ENCODE measurements at places on chromosomes 3 and 15.

DNA sequence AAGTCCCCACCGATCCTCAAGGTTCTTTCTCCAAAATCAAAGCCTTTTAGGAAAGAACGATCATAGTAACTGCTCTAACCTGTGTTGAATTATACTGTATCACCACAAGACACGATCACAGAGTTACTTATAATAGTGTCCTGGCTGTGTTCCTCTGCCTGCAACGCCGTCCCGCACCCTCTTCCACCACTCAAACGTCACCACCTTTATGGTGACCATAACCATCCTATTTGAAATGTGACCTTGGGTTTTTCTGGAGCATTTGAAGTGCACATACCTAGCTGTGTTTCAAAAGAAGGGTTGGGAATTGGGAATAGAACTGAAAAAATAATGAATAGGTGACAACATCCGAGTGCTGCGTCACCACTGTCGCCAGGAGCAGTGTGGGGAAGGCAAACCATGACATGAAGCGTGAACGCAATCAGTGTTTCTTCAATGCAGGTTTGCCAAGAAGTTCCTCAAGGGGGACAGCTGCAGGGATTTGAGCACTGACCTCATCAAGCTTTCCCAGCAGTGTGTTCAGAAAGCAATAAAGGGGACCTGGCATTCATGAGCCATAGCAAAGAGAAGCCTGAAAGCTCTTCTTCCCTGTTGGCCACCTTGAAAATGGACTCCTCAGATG is 769 bp upstream of the SELENOS start:
- no peak for DNase-seq

GRCh38 chr15:58518626-58519025 is 86.8 kb downstream of the LIPC start:
- DNase-seq = no peak

GRCh38 chr15:50267577-50267976 is 2.1 kb upstream of the HDC start:
- no peak for DNase-seq

DNA sequence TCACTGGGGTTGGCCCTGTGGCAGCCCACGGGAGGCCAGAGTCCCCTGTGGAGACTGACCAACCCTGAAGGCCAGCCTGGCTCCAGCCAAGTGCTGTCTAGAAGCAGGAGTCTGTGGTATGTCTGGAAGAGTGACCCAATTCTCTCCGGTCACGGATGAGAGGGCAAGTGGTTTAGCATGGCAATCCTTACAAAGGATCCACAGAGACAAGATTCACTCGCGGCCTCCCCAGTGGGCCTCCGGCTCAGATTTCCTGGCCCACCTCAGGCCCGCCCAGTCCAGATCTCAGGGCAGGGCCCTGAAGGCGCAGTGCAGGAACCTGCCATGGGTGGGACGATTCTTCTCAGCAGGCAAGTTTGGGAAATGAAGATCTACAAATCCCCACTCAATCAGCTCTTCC is 5.0 kb upstream of the BCL2L10 start:
- DNase-seq = no peak

DNA sequence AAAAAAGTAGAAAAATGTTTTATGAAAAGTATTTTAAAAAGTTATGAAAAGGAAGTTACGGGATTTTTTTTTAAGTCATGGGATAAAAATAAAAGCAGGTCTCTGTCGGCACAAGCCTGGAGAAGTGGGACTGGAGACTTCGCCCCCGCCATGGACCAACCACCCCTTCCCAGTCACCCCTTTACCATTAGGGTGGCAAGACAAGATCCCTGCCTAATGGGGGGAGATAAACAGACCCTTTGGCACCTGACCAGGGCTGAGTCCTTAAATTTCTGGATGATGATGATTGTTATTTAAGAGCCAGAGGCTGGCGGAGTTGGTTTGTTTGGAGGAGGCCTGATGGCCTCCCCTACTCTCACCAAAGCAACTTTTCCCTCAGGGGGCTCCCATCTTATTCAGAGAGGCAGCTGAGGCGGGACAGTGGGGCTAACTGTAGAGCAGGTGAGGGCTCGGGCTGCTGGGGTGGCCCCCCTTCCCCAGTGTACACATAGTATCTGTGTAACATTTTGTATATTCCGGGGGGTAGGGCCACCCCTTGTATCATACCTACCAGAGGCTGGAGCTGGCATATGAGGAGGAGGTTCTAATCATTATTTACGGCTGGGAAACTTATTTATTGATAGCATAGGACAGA is 74.0 kb downstream of the ADAMTS7 start:
- DNase-seq = no peak

- no peak for DNase-seq
Measured at GRCh38 chr3:11853450-11853849, 6.8 kb upstream of the TAMM41 start.
